ENCODE measurements at places on chromosomes 1 and 21.
A peak's percentile ranks its signal among the peaks of the same experiment; 100 is the strongest.

DNA sequence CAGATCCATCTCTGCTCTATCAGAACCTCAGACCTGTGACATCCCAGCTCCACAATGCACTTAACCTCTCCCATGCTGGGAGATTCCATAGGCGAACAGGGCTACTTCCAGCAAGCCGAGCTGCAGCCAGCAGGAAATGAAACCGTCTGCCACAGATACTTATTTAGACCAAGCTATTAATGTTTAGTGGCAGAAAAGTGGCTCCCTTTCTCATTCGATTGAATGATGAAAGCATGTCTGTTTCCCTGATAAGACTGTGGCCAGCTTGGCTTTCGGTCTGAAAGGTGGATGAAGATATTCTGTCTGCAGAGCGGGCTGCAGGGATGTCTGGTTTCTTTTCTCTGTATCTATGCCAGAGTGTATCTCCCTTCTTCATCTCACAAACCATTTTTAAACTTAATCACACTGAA lies 146.4 kb downstream of the GREM2 start:
- no peak for DNase-seq

- DNase-seq, result no peak
These were observed 367.0 kb upstream of the NEGR1 start for GRCh38 chr1:72649211-72649888.

- DNase-seq, result no peak
These were observed 21.3 kb downstream of the TOR1AIP2 start for GRCh38 chr1:179856296-179856695.

DNA sequence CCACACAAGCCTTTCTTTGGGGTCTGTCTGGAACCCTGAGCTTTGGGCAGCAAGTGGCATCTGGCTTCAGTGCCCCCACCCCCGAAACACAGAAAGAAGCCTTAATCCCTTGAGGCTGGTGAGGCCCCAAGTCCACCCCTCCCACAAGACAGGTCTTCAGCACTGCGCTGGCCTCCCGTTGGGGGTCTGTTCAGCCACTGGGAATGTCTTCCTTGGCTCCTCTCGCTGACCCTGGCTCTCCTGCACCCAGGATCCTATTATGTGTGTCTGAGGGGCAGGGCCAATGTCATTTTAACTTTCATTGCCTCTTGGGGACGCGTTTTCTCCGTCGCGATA lies 26.9 kb downstream of the ATP8B2 start:
- DNase-seq, result no peak

GRCh38 chr1:44826375-44827196 lies 16.5 kb downstream of the PTCH2 start:
- DNase-seq, result no peak

GRCh38 chr1:3237994-3238702 lies 169.1 kb downstream of the PRDM16 start:
- no peak for DNase-seq

DNA sequence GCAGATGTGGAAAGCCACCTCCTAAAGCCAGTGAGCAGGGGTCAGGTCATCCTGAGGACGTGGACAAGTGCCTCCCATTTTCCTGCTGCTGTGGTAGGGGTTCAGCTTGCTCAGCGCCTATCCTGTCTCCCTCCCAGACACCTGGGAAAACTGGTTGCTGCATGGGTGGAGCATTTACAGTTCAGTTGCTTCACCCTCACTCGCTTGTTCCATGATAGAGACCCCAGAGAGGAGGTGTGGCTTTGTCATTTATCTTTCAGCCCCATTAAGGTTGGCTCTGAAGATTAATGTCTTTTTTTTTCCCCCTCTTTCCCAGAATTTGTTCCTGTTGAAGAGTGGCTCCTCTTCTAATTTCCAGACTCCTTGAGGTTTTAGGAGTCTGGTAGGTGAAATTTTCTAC lies 9.2 kb downstream of the VANGL1 start:
- DNase-seq, result no peak

DNA sequence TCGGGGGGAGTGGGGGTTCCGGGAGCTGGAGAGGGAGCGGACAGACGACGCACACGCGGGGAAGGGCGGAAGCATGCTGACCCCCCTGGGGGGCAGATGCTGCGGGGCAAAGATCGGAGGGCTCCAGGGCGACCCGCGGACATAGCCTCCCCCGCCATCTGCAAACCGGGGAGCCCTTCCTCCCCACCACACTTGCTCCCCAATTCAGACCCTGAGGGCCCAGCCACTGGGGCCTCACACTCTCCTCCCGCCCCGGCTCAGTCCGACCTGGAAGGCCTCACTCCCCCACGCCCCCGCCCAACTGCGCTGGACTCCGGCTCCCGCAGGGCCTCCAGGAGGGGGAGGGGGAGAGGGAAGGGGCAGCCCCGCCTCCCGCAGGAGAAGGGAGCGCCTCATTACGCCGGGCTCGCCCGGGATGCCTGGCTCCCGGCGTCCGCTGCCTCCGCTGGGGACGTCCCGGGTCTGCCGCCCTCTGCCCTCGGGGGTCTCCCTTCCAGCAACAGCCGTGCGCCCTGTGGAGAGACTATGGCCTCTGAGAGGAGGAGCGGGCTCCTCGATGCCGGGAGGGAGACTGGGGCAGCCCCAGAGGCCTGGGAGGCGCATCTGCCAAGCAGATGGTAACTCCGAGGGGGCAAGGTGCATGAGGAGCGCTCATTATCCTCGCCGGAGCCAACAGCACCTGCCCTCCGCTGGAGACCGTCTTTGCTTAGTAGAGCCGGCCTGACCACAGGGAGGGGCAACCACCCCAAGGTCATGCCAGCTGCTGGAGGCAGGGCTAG lies 636 bp upstream of the CAMK2N1 start:
- DNase-seq, result peak; percentile 94

DNA sequence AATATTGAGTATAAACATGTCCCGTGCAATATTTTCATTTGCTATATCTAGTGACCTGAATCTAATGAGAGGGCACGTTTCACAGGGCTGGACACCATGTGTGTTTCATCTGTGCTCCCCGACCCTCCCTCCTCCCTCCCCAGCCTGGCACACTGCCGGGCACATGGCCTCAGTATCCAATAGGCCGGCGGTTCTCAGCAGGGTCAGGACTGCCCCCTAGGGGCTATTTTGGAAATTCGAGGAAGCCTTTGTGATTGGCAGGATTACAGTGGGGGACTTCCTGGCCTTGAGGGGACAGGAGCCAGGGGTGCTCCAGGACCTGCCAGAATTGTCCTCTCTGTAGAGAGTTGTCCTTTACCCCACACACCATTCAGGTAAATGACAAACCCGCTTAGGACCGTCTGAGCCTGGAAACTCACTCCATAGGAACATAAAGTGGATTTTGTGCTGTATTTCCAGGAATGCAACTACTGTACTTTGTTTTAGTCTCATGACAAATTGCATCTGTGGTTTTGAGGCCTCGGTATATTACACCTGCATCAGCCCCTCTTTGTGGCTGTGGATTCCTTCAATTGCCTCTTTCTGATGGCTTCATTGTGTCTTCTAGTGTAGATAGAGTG lies 109.5 kb upstream of the SIM2 start:
- DNase-seq, result no peak

Data from NCI-H146 (cell line).